Immature natural killer cell (primary cell): ENCODE measurements at places on chromosomes 3 and 15. TPM values are rescaled to one million over a fixed set of nuclear protein-coding genes. Genes with fewer than 3 reads are reported as not detected.

DNA sequence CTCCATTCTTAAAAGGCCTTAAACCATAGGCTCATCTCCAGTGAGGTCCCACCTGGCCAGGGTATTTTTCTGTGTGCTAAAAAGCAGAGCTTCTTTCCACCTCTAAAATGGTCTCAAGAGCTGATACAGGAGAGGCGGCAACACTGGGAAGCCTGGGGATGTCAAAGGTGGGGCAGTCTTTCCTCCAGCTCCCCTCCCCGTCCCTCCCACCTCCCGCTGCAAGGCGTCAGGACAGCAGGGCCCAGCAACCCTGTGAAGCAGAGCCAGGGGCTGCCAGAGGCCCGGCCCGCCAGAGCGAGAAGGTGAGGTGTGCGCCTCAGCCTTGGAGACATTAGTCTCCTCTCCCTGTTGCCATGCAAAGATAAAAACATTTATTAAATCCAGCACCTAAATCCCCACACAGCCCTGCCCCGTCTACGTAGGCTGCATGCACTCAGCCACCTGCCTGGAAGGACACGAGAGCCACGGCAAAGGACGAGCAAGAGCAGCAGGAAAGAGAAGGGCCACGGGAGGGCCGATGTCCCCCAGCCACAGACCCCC, 75.6 kb downstream of the FAM174B start:
- H3K27ac ChIP-seq = no peak overlapping the region
- no peaks in the 10 kb centered on the region for H3K27me3 ChIP-seq
- H3K36me3 ChIP-seq = no peaks in the 10 kb centered on the region
- H3K4me3 ChIP-seq = no peak overlapping the region
- no peaks in the 10 kb centered on the region for H3K4me1 ChIP-seq
- DNase-seq = no peak

- no peaks in the 10 kb centered on the region for H3K36me3 ChIP-seq
- H3K27me3 ChIP-seq = no peaks in the 10 kb centered on the region
- H3K27ac ChIP-seq = no peak overlapping the region
- H3K4me3 ChIP-seq = no peak overlapping the region
Measured at GRCh38 chr3:35067750-35068149, 571.6 kb upstream of the ARPP21 start.

DNA sequence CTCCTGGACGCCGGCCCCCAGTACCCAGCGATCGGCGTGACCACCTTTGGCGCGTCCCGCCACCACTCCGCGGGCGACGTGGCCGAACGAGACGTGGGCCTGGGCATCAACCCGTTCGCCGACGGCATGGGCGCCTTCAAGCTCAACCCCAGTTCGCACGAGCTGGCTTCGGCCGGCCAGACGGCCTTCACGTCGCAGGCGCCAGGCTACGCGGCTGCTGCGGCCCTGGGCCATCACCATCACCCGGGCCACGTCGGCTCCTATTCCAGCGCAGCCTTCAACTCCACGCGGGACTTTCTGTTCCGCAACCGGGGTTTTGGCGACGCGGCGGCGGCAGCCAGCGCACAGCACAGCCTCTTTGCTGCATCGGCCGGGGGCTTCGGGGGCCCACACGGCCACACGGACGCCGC, 956 bp downstream of the ZIC1 start:
- H3K36me3 ChIP-seq = peaks cover 15% of the 10 kb centered on the region
- no peak overlapping the region for H3K4me3 ChIP-seq
- H3K4me1 ChIP-seq = peaks cover 20% of the 10 kb centered on the region
- peaks cover 68% of the 10 kb centered on the region for H3K27me3 ChIP-seq
- H3K27ac ChIP-seq = no peak overlapping the region
- no peak for DNase-seq

GRCh38 chr3:99753268-99753975, 64.2 kb upstream of the CMSS1 start:
- no peaks in the 10 kb centered on the region for H3K36me3 ChIP-seq
- DNase-seq = no peak
- no peak overlapping the region for H3K4me3 ChIP-seq
- H3K4me1 ChIP-seq = no peaks in the 10 kb centered on the region

GRCh38 chr3:52442409-52443267, 2.3 kb downstream of the SEMA3G start:
- no peaks in the 10 kb centered on the region for H3K36me3 ChIP-seq
- DNase-seq = no peak
- H3K27me3 ChIP-seq = peaks cover 1% of the 10 kb centered on the region
- H3K4me1 ChIP-seq = peaks cover 8% of the 10 kb centered on the region

- H3K27ac ChIP-seq = no peak overlapping the region
- no peaks in the 10 kb centered on the region for H3K36me3 ChIP-seq
- no peak for DNase-seq
- no peak overlapping the region for H3K4me3 ChIP-seq
Measured at GRCh38 chr3:43862992-43863805, 172.5 kb downstream of the ABHD5 start.

GRCh38 chr3:73255609-73256029, 194.2 kb downstream of the EBLN2 start:
- peaks cover 8% of the 10 kb centered on the region for H3K27me3 ChIP-seq
- no peak for DNase-seq
- no peaks in the 10 kb centered on the region for H3K36me3 ChIP-seq

GRCh38 chr3:13715167-13715954, 164.5 kb downstream of the WNT7A start:
- no peak overlapping the region for H3K4me3 ChIP-seq
- peaks cover 18% of the 10 kb centered on the region for H3K27me3 ChIP-seq
- H3K36me3 ChIP-seq = peaks cover 4% of the 10 kb centered on the region
- no peak for DNase-seq

Gene PLAAT1
- not detected for polyA plus RNA-seq
